ENCODE measurements at places on chromosomes 5 and 9.
A peak's percentile ranks its signal among the peaks of the same experiment; 100 is the strongest.

DNA sequence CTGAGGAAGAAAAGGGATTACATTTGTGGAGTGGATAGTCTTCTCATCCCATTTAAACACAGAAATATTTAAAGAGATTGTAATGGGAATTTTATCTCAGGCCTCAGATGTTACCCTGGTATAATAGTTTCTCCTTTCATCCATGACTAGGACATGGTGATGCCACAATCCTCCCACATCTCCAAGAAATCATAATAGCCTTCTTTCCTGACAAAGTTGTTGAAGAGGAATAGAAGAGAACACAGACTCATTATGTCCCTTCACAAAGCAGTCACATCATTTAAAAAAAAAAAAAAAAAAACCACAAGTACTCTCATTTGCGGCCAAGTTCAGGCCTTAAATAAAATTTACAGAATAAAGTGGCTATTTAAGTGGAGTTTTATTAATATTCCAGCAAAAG lies 359.6 kb downstream of the DEPDC1B start:
- DNase-seq: no peak

- peak; percentile 29 for DNase-seq
Observed at GRCh38 chr5:138536665-138537315, 6.2 kb downstream of the ETF1 start.

DNA sequence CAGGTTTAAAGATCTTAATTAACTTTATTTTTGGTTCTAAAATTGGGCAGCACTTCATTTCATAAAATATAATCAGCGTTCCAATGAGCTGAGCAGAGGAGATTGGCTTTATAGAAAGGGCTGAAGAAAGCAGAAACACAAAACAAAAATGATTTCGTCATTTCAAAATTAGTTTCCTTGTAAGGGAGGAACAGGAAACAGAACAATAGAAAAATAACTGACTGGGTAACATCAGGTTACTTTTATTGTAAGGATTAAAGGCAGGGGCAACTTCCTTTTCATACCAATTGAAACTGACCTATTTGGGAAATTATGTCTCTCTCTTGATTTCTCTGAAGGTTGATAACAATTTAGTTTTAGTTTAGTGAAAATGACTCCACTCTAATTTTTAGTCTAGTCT lies 157.1 kb downstream of the ATP10B start:
- DNase-seq: no peak

DNA sequence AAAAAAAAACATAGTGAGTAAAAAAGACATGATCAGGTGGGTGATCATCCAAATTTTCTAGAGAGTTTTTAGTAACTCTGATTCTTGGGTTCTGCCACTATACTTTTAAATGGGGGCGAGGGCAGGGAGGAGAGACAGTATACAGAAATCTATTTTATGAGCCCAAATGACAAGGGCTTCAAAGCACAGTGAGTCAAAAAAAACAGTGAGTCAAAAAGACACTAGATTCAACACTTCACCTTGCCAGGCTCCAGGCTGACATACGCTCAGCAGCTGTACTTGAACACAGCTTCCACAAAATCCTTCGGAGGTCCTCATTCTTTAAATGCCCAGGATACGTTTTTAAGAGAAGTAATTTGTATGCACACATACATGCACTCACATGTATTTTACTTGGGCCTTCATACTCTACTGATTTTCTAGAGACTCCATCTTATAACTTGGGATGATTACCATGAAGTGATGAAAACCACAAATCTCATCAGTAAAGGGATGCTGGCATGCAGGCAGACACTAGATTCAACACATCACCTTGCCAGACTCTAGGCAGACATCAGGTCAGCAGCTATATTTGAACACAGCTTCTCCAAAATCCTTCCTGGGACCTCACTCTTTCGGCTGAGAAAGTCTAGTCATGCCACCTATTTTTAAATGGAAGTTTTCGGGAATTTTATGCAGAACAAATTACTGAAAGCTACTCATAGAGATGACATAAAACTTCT lies 28.8 kb downstream of the NR3C1 start:
- no peak for DNase-seq

- DNase-seq: no peak
Observed at GRCh38 chr9:133032171-133032570, 1.4 kb downstream of the GTF3C5 start.

Data from GM03348 (cell line).